ENCODE measurements at places on chromosomes 4 and X. TPM values are rescaled to one million over a fixed set of nuclear protein-coding genes. Genes with fewer than 3 reads are reported as not detected.

The BMPR1B gene
- not detected for total RNA-seq

DNA sequence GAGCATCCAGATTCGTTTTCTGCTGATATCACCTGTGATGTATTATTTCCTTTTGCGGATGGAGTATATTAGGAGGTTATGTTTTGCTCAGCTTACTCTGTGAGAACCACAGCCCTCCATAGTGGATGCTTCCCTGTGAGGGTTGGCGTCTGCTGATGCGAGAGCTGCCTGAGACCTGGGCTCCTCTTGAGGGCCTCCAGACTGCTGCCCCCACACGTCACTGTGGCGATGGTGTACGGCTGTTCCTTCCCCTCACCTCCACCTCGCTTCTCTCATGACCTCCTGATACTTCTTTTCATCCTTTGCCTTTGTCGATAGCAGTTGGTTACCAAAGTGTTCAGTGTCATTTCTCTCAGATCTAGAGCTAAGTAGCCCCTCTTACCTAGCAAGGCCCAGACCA, 71.7 kb downstream of the TNIP2 start:
- DNase-seq: no peak
- H3K27me3 ChIP-seq: no peaks in the 10 kb centered on the region
- H3K4me1 ChIP-seq: no peaks in the 10 kb centered on the region

DNA sequence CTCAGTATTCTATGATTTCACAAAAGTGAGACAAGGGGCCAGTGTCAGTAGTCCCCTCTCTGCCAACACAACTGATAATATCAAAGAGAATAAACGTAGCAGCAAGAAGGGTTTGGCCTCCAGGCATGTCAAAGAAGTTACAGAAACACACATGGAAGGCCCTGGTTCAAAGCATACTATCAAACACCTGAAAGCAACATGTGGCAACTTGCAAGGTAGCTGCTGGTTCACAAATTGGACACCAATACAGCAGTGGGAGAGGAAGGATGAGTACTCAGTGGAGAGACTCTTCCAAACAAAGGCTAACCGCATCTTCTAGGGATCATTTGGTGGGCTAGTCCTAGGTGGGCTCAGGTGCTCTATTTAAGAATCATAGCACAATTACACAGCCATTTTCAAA, 74.9 kb upstream of the MAOA start:
- no peaks in the 10 kb centered on the region for H3K27me3 ChIP-seq
- H3K27ac ChIP-seq: no peak overlapping the region
- no peak for DNase-seq

DNA sequence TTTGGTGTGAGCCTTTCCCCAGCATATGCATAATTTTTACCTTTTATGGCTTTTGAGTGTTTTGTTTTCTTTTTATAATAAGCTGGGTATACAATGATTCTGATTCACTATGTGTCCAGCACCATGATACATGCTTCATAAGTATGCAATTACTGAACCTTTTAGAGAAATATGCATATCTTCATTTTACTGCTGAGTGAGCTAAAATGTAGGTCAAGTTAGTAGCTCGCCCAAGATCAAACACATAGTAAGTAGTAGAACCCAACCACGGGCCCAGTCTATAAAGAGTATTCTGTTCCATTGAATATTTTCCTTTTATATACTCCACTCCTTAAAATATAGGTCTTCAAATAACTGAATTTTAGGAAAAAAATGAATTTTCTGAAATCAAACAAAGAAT, 362.4 kb upstream of the HTR2C start:
- H3K27me3 ChIP-seq: no peaks in the 10 kb centered on the region
- no peaks in the 10 kb centered on the region for H3K36me3 ChIP-seq
- no peak for DNase-seq
- H3K4me3 ChIP-seq: no peak overlapping the region
- no peak overlapping the region for H3K27ac ChIP-seq
- no peaks in the 10 kb centered on the region for H3K4me1 ChIP-seq

The TLL1 gene
- 1.6 TPM for total RNA-seq

- H3K4me1 ChIP-seq: no peaks in the 10 kb centered on the region
- no peaks in the 10 kb centered on the region for H3K36me3 ChIP-seq
- H3K27ac ChIP-seq: no peak overlapping the region
- H3K27me3 ChIP-seq: no peaks in the 10 kb centered on the region
- DNase-seq: no peak
Measured at GRCh38 chr4:31417040-31417439, 696.9 kb downstream of the PCDH7 start.

The UCHL1 gene
- 61.1 TPM for total RNA-seq

All from Peyer's patch (tissue), 4 donors.